LoVo (cell line): ENCODE measurements at places on chromosomes 1 and 21.

GRCh38 chr1:208198236-208198635 is 45.9 kb downstream of the PLXNA2 start:
- no peak for DNase-seq

DNA sequence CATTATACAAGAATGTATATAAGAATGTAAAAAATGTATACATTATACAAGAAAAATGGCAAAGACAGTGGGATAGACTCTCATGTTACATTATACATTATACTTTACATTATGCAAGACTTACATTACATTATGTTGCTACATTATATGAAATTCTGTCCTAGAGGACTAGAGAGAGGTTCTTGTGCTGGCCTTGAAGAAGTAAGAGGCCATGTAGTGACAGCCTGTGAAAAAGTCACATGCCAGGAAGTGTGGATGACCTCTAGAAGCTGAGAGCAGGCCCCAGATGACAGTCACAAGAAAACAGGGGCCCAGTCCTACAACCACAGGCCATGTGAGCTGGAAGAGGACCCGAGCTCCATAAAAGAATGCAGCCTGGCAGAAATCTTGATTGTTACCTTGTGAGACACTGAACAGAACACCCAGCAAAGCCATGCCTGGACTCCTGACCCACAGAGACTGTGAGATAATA is 30.5 kb upstream of the AHCYL1 start:
- no peak for DNase-seq

DNA sequence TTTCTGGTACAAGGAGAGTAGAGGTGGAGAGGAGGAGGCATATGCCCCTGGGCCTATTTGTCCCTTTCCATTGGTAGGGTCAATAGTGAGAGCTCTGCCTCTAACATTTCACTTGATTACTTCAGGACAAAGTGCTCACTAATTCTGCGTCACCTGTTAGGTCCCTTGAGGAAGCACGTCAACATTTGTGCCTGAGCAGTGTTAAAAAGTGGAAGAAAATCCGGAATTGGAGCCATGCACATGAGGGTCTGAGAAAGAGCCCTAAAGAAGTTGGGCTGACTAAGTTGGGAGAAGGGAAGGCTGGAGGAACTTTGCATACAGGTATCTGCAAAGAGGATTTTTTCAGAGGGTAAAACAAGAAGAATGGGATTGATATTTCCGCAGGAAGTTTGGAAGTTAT is 1.9 kb downstream of the SLC25A44 start:
- no peak for DNase-seq

- no peak for DNase-seq
Measured at GRCh38 chr1:237287876-237288521, 246.0 kb downstream of the RYR2 start.

GRCh38 chr1:79082233-79082632 is 75.7 kb upstream of the ADGRL4 start:
- DNase-seq, result no peak

DNA sequence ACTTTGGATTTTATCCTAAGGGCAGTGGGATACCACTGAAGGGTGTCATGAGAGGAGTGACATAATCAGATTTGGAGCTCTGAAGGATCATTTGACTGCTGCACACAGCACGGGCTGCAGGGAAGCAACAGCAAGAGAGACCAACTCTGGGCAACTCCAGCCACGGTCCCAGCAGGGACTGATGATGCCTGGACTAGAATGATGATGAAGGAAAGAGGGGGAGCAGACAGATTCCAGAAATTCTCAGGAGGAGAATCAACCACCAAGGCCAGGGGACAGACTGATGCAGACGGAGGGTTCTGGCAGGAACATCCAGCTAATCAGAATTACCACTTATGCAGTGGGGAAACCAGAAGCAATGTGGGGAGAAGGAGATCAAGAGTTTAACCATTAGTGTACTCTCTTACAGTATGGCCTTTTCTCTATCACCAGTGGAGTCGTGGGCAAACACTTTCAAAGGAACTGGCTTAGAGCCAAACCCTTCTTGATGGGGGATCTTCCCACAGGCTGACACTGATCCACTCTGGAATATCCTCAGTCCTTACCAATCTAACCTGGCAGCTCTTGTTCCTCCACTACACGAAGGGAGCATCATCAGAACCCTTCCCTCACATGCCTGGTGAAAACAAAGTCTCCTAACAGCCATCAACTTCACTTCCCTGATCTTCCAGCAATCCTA is 3.3 kb downstream of the URB1 start:
- no peak for DNase-seq

DNA sequence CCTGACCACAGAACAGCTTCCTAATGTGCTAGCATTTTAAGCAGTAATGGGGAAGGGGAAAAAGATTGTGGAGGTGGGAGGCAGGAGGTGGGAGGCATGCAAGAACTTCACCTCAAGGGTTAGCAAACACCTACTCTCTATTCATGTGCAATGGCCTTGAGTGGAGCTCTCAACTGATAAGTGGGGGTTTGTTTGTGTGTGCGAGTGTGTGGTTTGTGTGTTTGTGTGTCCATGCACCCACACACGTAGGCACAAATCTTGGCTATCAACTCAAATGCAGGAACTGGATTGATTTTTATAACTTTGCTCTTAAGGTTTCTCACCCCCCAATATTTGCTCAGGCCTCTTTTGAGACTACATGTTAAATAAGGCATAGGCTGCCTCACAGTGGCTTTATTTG is 78.6 kb downstream of the SYT6 start:
- DNase-seq, result no peak

DNA sequence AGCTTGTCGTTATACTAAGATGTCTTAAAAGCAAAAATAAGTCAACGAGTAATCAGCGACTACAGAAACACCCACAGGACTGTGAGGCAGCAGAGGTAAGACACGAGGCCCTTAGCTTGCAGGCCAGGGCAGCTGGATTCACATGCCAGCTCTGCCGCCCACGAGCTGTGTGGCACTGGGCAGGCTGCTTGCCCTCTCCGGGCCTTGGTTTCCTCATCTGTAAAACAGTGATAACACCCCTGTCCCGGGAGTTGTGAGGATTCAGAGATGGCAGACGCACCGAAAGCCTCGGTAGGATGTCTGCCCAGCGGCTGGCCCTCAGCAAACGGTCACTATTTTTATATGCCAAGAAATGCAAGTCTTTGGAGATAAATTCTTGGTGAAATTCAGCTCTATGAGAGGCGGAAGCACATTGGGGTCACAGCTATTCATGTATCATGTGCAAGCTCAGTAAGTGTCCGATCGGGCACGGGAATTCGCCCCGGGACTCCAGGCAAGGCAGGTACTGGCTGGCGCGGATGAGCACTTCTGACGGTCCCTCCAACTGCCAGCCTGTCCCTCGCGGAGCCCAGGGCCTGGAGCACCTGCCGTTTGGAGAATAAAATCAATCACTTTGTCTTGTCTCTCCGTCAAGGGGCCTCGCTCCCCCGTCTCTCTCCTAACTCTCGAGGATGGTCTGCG is 1.1 kb downstream of the C2CD2 start:
- DNase-seq, result no peak

- DNase-seq, result no peak
Measured at GRCh38 chr1:233565313-233565712, 48.6 kb upstream of the KCNK1 start.

GRCh38 chr1:78619803-78620579 is at the start of gene IFI44L:
Gene IFI44L (plus strand): TSS chr1:78620448. CDS start chr1:78627916, 7,468 bp downstream.
- no peak for DNase-seq

- DNase-seq, result peak; percentile 68
Measured at GRCh38 chr1:24175033-24175755, 11.9 kb downstream of the IFNLR1 start.

DNA sequence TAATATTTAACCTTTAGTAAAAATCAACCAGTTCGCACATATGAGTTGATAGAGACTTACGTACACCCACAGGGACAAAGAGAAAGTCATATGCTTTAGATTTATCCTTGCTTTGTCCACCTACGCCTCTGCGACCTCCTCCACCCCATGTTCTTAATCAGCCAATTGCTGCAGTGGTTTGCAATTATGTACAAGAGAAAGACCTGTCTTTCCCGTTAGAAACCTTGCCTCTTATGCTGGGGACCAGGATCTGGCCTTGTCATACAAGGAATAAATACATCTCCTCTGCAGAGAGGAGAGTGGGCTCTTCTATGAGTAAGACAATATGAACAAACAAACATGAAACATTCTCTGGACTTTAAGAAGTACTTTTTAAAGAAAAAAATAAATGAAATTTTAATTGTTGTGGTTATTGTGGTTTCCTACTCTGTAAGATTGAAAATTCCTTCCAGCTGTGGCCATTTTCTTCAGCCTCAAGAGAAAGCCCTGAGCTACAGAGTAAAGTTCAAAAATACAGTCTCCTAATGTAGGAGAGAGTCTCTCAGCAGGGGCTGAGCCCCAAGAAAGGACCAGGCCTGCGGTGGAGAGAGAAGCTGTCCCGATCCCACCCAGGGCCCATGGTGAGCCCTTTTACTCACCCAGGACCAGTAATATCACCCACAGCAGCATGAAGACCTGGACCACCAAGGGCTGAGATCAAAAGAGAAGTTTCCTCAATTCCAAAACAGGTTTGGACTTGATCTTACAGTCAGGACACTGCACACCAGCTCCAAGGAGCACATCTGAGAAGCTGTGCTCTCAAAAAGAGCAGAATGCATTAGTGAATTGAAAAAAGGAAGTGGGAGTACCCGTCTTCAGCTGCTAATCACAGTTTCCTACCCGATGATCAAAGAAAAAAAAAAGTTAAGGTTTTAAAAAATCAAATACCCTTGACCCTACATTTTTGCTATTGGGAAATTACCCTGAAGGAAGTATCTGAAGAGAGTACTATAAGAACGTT is at the start of gene FCRL5:
TSS of gene FCRL5 (minus strand) at position 822 of the 1,000 bp plus-strand sequence. CDS start at position 669, 153 bp downstream.
- DNase-seq, result no peak

DNA sequence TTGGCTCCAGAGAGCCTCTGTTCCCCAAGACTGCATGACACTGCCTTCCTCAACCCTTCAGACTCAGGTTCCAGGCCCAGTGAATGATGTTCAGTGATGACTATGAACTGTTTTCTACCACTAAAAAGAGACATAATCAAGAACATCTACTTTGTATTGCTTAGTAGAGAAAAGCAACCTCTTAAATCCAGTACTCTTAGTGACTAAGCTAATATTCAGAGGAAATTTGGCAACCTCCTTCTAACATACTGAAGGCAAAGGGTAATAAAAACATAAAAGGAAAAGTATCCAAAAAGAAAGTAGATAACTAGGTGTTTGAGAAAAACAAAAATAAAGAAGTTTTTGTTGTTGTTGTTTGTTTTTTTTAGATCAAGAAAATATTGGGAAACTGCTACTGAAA is 153.3 kb upstream of the RUNX1 start:
- no peak for DNase-seq

GRCh38 chr1:79204779-79205479 is 198.4 kb upstream of the ADGRL4 start:
- no peak for DNase-seq

DNA sequence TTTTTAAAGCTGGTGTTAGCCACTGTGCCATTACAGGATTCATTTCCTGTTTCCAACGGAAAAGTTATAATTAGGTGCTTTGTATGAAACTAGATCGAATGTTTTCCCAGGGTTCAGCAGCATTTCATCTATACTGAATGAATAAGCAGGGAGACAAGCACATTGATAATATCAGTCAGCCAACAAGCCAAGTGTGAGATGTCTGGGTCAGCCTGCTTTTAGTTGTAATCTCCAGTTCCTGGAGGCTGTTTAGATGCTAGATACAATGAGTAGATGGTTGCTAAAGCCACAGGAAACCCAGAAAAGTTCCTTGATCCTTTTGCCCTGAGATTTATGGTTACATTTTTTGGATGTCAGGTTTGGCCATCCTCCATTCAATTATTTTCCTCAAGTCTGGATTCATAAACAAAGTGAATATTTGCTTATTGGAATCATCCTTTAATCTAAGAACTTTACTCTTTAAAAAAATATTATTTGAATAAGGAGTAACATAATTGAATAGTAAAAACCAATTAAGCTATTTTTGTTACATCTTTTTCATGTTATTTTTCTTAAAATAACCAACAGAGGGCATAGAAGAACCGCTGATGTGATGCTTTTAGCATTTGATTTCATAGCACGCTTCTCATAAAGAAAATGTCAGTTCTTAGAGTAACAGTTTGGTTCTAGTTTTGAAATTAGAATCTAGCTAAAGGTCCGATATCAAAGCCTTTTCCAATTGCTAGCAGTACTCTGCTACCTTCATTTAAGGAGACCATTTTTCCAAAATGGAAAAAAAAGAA is 76.6 kb downstream of the HSPA13 start:
- no peak for DNase-seq

DNA sequence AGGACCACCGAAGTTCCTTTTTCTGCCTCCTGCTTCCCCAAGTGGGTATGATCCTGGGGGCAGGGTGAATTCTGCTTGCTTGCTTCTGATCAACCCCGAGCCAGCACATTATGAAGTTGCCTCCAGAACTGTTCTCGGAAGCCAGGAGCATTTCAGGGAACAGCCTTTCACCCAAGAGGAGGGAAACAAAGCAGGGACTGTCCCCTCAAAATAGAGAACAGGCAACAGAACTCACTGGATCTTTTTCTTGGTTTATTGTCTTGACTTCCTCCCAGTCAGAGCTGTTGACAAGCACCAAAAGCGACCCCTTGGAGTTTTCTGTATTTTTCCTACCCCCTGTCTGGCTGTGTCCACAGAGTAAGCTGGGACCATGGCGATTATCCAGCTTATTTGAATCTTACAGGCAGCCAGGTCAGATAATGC is 258.3 kb upstream of the SGIP1 start:
- DNase-seq, result no peak

DNA sequence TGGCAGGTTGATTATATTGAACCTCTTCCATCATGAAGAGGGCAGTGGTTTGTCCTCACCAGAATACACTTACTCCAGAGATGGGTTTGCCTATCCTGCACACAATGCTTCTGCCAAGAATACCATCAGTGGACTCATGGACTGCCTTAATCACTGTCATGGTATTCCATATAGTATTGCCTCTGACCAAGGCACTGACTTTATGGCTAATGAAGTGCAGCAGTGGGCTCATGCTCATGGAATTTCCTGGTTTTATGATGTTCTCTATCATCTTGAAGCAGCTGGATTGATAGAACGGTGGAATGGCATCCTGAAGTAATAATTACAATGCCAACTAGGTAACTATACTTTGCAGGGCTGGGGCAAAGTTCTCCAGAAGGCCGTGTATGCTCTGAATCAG is 16.6 kb upstream of the GBP6 start:
- no peak for DNase-seq

GRCh38 chr21:14923468-14923867 is 141.3 kb downstream of the NRIP1 start:
- DNase-seq, result no peak

- DNase-seq, result no peak
Measured at GRCh38 chr1:159779403-159779851, 1.3 kb upstream of the DUSP23 start.

- no peak for DNase-seq
Measured at GRCh38 chr1:167825419-167826079, 88.4 kb downstream of the ADCY10 start.

DNA sequence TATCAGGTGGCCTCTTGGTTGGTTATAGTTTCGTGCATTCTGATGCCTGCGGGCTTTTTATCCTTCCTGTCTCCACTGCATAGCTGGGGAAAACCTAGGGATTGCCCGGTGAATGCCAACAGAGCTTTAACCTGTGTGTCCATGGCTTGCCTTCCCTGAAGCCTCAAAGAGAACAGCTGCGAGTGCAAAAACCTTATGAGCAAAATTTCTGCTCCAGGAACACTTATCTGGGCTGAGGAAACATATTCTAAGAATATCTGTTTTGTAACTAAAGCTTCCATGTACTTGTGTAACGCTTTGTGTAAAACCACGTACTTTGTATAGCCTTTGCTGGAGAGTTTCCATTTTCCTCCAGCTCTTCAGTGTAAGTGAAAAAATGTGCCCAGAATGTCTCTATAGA is 7.2 kb downstream of the CNST start:
- DNase-seq, result no peak

- DNase-seq, result no peak
Measured at GRCh38 chr1:41102653-41103052, 81.1 kb upstream of the SLFNL1 start.

GRCh38 chr1:52266507-52266906 is 99.5 kb downstream of the CC2D1B start:
- DNase-seq, result no peak
